T-cell (primary cell): ENCODE measurements at places on chromosomes 12 and 14.

GRCh38 chr14:90382491-90383125 lies 14.2 kb upstream of the CALM1 start:
- peak; percentile 59 for DNase-seq

GRCh38 chr12:124369055-124369826 lies 74.3 kb downstream of the RFLNA start:
- no peak for DNase-seq

DNA sequence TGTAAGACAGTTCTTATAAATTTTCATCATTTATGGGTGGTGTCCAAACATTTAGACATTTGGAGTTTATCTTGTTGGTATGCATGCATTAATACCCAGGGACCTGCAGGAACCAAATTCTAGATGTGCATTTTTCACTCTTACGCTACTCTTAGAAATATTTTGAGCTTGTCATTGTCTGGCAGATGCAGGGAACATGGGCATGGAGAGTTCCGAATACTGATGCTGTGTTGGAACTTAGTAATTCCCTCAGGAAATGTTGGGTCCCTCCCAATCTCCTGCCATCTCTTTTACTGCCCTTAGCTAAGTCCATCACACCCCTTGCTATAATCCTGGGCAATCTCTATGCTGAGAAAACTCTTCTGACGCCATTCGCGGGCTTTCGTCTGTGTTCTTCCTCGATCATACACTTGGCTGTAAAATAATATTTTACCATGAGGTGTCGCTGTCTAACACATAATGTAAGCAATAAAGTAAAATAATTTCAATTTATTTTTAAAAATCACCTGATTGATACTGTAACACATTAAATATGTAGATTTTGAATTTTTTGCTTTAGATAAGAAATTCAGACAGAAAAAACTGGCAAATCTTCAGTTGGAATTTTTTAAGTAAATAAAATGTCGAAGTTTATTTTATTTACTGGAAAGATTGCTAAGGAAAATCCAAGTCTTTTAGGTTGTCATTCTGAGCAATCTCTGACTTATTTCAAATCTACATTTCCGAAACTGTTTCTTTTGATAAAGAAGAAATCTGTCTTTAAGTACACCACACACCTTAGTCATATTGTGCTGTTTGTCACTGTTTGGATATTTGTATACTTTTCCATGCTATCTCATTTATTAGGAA lies 304.1 kb upstream of the SSTR1 start:
- DNase-seq = no peak

DNA sequence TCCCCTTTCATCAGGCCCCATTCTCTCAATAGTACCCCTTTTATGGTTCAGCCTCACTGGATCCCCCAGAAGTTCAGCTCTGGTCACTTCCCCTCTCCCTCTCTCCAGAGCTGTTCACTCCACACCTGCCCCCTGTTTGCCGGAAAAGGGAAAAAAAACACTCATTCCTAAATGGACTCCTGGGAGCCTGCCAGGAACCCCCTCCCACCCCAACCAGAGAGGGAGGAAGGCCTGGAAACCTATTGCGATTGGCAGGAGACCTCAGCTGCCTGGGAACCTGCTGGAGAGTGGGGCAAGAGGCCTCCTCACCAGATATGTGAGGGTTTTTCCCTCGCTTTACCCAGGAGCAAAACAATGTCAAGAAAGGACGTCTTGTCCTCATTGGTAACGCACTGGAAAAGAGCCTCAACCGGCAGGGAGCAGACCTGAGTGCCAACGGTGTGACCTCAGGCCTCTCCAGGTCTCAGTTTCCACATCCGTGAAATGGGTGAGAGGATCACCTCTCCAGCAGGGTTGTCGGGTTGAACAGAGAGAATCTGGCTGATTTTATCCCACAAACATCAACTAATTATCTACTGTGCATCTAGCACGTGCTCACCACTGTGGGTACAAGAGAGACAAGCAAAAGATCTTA lies 4.6 kb downstream of the DTX1 start:
- no peak for DNase-seq

GRCh38 chr14:34872822-34873588 lies 2.2 kb downstream of the BAZ1A start:
- no peak for DNase-seq

DNA sequence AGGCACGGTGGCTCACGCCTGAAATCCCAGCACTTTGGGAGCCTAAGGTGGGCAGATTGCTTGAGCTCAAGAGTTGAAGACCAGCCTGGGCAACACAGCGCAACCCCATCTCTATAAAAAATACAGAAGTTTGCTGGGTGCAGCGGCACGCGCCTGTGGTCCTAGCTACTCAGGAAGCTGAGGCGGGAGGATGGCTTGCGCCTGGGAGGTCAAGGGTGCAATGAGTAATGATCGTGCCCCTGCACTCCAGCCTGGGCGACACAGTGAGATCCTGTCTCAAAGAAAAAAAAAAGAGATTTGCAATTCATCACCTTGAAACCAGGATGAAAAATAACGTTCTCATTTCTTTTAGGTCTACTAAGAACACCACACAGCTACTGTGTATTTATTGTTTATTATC lies 4.0 kb downstream of the STX2 start:
- DNase-seq = no peak

GRCh38 chr14:51616724-51617409 lies 34.8 kb upstream of the FRMD6 start:
- no peak for DNase-seq

DNA sequence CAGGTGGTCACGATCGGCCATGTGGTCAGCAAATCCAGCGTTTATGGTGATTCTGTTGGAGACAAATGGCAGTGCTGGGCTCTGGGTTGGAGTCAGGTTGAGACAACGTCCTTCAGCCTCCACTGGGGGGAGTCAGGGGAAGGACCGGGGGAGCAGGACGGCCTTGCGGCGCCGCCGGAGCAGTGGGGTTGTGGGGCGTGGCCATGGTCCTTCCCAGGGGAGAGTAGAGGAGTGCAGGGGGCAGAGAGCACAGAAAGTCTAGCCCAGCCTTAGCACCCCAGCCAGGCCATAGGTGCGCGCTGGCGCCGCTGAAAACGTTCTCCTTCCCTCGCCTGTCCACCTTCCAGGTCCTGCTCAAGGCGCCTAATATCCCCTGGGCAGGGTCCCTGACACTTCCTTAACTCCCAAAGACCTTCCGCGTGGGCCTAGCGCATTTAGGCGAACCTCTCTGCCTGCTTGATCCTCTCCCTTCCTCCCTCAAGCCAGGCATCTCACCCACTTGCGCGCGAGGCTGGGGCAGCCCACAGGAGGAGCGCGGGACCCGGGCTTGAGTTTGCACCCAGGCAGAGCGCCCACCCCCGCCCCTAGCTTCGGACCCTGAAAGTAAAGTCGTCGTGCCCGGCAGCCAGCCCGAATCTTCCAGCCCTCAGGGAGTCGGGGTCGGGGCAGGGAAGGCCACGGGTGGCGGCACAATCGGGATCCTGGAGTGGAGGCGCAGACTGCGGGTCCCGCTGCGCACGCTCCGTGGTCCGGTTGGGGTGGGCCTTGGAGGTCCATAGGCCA lies 3.1 kb upstream of the KIF26A start:
- no peak for DNase-seq

DNA sequence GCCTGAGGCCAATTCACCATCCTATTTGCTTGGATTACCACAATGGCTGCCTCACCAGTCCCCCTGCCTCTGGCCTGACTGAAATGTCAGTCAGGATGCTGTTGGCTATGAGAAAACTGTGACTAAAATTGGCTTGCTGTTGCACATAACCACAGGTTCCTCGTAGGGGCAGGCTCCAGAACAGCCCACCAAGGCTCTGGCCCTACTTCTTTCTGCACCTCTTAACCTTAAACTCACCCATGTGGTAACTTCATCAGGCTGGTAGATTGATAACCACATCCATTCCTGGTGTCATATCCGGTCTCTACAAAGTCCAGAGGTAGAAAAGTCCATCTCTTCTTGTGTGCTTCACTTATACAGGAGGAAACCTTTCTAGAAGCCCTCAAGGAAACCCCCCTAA lies 172.4 kb upstream of the PLXNC1 start:
- no peak for DNase-seq

- no peak for DNase-seq
Measured at GRCh38 chr14:104335611-104336010, 197.2 kb downstream of the KIF26A start.

DNA sequence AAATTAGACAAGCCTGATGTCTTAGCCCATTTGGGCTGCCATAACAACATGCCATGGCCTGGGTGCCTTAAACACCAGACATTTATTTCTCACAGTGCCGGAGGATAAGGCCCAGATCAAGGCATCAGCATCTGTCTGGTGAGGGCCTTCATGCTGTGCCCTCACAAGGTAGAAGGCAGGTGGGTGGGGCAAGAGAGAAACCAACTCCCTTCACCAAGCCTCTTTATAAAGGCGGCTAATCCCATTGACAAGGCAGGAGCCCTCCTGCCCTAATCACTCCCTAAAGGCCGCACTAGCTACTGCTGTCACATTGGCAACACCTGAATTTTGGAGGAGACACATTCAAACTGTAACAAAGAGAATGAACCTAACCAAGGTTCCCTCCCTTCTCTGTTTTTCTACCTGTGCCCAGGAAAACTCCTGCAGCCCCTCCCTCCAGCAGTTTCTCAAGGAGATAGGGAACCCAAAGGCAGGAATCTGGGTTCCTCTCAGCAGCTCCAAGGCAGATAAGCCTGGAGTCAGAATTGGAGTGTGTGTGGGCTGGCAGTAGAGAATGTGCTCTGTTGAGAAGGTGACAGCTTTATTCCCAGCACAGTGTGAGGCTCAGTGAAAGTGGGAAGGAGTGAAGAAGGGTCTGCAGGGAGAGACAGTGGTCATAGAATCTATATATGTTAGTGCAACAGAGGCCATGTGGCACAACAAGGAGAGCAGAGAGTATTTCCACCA lies 21.7 kb upstream of the GPATCH2L start:
- no peak for DNase-seq

GRCh38 chr12:7005311-7005710 lies 13.0 kb downstream of the LPCAT3 start:
- no peak for DNase-seq

- DNase-seq = no peak
Measured at GRCh38 chr14:34766606-34767005, 52.2 kb upstream of the CFL2 start.
